ENCODE measurements at places on chromosomes 2 and 18. TPM values are rescaled to one million over a fixed set of nuclear protein-coding genes. Genes with fewer than 3 reads are reported as not detected.

Gene LINC00305
- not detected for total RNA-seq

Gene TSPYL6
- total RNA-seq = not detected

Gene TEKT4
- not detected for total RNA-seq

Gene MYOM1
- total RNA-seq = 0.45 TPM

Gene CIB4
- total RNA-seq = not detected

Gene CSRNP3
- total RNA-seq = 14.7 TPM

Gene PLCL1
- total RNA-seq = 0.41 TPM

DNA sequence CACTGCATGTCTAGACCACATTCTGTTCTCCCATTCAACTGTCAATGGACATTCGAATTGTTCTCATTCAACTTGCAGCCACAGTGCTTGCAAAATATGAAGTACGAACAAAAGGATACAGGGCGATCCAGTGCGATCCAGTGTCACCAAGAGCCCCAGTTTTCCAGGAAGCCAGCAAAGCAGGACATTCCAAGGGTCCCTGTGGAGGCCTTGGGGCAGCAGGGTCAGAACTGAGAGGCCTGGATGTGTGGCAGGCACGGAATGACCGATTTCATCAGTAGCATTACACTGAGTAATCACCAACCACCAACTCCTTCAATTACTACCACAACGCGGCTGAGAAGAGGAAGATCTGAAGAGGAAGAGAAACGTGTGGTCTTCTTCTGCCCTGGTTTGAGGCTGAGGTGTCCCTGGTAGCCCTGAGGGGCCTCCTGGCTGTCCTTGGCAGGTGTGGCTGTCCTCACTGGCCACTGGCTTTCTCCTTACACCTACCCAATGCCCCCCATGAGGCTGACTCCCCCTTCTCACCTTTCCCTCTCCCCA is 172.7 kb upstream of the FHL2 start:
- H3K27me3 ChIP-seq = no peaks in the 10 kb centered on the region
- H3K27ac ChIP-seq = no peak overlapping the region
- no peak overlapping the region for H3K4me3 ChIP-seq

GRCh38 chr2:11778923-11779757 is 32.7 kb downstream of the LPIN1 start:
- H3K36me3 ChIP-seq = peaks cover 6% of the 10 kb centered on the region
- no peaks in the 10 kb centered on the region for H3K27me3 ChIP-seq
- no peak overlapping the region for H3K27ac ChIP-seq
- peaks cover 4% of the 10 kb centered on the region for H3K4me1 ChIP-seq
- H3K4me3 ChIP-seq = no peak overlapping the region

DNA sequence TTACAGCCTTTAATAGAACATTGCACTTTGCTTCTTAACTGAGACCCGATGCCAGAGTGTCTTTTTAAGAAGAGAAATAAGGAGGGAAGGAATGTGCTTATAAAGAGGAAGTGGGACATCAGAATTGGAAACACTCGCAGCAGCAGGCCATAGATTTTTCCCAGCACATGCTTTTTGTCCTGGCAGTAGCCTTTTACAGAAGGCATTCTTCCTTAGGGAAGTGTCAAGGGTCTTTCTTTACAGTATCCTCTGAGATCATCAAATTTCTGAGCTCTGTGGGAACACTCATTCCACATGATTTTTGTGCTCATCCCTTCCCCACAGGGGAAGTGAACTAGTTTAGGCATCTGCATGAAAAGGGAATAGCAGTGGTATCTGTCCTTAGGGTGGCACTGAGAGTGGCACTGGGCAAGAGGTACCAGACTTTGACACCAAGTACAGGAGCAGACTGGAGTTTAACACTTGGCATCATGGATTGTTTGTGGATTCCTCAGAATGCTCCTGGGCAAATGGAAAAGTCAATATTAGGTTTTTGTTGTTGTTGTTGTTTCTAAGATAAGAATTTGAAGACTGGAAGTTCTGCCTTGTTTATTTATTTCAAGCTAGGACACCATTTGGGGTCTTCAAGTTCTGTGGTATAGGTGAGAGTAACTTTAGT is 4.1 kb downstream of the MYO1B start:
- no peak overlapping the region for H3K4me3 ChIP-seq
- H3K4me1 ChIP-seq = peaks cover 64% of the 10 kb centered on the region
- no peaks in the 10 kb centered on the region for H3K36me3 ChIP-seq
- no peak for DNase-seq

DNA sequence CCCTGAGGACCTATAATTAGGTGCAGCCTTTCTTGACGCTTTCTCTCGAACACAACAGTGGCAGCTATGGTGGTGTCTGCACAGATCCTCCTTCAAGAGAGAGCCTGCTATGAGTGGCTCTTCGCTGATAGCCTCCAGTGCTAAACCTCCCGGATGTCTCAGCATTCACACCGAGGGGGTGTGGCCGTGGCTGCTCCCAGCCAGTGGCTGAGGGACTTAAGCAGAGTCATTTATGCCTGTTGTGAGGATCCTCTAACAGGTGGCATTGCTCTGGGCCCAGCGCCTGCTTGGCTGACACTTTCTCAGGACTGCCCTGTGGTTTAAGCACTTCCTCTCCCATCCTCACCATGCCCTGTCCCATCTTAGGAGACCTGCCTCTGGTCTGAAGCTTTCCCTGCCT is 592.0 kb upstream of the LRRTM1 start:
- DNase-seq = peak; percentile 26
- H3K27ac ChIP-seq = no peak overlapping the region
- H3K4me3 ChIP-seq = no peak overlapping the region
- no peaks in the 10 kb centered on the region for H3K36me3 ChIP-seq
- H3K27me3 ChIP-seq = no peaks in the 10 kb centered on the region

GRCh38 chr18:45788861-45789260 is 36.6 kb upstream of the SIGLEC15 start:
- no peaks in the 10 kb centered on the region for H3K36me3 ChIP-seq
- no peak for DNase-seq
- no peaks in the 10 kb centered on the region for H3K27me3 ChIP-seq
